CD4-positive, alpha-beta T cell treated with Interleukin-15 for 1 hour (primary cell): ENCODE measurements at places on chromosomes 6 and 20.

GRCh38 chr6:466564-466963, 75.0 kb downstream of the IRF4 start:
- DNase-seq, result no peak

DNA sequence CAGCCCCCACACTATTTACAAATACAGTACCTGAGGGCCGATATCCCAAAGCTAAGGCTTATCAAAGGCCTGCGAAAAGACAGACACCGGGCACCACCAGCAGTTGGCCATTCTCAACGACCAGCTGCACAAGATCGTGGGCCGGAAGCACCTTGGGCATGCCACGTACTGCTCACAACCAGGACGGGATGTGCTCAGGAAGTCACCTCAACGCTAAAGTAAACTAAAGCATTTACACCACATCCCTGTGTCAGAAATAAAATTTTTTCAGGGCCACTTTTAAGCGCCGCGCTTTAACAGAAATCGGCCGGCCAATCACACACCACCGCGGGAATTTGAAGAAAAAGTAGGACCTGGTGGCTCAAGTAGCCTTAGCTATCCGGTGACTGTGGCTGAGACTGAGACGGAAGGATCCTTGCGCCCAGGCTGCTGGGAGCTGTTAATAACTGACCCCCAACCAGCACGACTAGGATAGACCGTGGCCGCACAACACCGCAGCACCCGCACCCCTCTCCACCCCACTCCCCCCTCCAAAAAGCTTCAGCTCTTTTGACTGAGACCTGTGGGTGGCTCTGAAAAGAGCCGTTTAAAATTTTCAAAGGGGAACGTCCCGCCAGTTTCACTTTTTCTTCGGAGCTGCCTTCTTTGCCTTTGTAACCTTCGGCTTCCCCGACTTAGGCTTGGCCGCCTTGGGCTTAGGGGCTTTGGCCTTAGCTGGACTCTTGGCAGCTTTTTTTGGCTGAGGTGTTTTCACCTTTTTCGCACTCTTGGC, 131.2 kb upstream of the BTN3A2 start:
- peak; percentile 73 for DNase-seq

DNA sequence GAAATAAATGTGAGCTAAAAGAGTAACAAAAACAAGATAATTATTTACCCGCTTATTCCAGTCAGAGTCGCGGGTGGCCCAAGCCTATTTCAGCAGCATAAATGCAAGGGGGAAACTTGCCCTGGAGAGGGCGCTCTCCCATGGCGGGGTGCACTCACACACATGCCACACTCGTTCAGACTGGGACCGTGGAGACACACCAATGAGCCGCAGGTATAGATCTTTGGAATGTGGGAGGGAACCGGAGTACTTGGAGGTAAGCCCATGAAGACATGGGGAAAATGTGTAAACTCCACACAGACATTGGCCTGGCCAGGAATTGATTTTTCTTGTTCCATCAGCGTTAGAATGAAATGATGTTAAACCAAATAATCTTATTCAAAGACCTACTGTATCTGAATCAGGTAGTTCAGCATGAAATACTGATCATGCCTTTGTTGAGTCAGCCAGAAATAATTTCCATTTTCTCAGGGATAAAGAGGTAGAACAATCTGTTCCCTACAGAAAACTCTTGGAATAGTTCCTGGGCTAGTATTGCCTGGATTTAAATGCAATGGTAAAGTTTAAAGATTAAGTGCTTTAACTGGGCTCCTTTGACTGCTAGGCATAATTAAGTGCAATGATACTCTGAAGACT, 191.5 kb downstream of the MCHR2 start:
- no peak for DNase-seq

GRCh38 chr20:22062874-22063273, 357.4 kb downstream of the PAX1 start:
- no peak for DNase-seq

DNA sequence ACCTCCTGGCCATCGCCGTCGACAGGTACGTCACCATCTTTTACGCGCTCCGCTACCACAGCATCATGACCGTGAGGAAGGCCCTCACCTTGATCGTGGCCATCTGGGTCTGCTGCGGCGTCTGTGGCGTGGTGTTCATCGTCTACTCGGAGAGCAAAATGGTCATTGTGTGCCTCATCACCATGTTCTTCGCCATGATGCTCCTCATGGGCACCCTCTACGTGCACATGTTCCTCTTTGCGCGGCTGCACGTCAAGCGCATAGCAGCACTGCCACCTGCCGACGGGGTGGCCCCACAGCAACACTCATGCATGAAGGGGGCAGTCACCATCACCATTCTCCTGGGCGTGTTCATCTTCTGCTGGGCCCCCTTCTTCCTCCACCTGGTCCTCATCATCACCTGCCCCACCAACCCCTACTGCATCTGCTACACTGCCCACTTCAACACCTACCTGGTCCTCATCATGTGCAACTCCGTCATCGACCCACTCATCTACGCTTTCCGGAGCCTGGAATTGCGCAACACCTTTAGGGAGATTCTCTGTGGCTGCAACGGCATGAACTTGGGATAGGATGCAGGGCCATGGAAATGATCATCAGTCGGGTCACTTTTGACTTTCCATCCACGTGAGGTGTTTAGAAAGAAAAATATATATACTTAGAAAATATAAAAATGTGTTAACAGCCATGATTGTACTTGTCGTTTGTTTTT, 868 bp downstream of the MC3R start:
- DNase-seq, result no peak

- no peak for DNase-seq
Observed at GRCh38 chr6:19320111-19320581, 517.0 kb upstream of the ID4 start.

DNA sequence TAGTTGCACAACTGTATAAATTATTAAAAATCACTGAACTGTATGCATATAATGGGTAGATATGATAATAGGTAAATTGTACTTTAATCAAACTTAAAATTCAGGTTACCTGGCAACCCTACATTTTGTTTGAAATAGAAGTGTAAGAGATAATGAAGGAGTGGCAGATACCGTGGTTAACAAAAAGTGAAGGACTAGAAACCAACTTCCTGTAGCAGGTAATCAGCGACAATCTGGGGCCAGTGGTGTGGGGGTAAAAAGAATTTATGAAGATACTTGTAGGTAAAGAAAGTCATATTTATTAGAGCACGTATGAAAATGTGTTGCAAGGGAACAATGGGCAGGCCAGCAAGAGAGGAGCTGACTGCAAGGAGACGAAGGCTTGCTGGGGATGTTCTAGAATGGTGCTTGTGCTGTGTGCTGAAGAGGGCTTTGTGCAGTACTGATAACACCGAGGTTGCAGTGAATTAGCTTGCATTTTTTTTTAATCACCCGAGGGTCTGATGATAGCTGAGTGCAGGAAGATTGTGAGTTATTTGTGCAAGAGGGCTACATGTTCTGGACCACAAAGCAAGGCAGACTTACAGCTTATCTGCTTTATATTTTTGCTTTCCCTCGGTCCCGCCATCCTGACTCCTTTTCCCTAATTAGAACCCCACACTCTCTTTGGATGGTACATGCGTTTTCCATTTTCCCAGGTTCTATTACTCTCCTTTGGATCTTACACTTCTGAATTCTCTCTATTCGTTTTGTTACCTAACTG, 4.6 kb upstream of the ENPP1 start:
- no peak for DNase-seq

- no peak for DNase-seq
Observed at GRCh38 chr6:126662966-126663365, 323.1 kb downstream of the CENPW start.
